ENCODE measurements at places on chromosomes 2 and 18.
A peak's percentile ranks its signal among the peaks of the same experiment; 100 is the strongest.

DNA sequence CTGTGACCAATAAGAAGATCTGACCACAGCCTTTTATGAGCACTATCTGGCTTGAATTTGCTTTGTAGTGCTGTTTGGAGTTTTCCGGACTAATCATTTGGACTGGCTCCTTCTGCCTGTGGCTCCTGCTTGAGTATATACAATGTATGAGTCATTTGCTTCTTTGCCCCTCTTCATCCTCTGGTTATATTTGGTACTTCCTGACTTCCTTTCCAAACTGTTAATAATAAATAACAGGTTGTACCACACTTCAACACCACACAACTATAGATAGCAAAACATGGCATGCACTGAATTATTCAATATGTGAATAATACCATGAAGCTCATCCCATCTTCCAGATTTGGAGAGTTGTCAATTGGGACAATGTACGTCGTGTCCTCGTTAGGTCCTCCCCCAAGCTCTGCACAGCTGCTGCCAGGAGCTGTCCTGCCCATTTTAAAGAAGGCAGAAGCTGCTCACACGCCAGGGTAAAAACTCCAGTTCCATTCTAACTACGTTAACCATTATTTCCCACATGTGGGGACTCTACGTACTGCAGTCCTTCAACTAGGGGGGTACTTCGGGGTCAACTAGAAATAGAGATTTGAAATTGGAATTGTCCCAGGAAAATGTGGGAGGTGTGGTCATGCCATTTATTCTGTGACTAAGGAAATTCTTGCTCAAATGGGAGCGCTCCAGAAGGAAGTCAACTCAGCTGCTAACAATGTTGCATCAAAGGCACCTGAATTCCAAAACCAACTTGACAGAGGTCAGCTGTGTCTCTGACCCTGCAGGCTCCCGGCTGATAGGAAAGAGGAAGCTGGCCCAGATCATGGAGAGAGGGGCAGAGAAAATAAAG, 38.1 kb downstream of the ST8SIA5 start:
- DNase-seq, result no peak

GRCh38 chr2:216519154-216519762, 20.6 kb downstream of the RPL37A start:
- peak; percentile 33 for DNase-seq

- DNase-seq, result no peak
Observed at GRCh38 chr2:207182911-207183310, 17.2 kb upstream of the KLF7 start.

- no peak for DNase-seq
Observed at GRCh38 chr2:167637741-167638140, 609.7 kb downstream of the STK39 start.

GRCh38 chr18:79117385-79117784, 48.2 kb downstream of the ATP9B start:
- no peak for DNase-seq

DNA sequence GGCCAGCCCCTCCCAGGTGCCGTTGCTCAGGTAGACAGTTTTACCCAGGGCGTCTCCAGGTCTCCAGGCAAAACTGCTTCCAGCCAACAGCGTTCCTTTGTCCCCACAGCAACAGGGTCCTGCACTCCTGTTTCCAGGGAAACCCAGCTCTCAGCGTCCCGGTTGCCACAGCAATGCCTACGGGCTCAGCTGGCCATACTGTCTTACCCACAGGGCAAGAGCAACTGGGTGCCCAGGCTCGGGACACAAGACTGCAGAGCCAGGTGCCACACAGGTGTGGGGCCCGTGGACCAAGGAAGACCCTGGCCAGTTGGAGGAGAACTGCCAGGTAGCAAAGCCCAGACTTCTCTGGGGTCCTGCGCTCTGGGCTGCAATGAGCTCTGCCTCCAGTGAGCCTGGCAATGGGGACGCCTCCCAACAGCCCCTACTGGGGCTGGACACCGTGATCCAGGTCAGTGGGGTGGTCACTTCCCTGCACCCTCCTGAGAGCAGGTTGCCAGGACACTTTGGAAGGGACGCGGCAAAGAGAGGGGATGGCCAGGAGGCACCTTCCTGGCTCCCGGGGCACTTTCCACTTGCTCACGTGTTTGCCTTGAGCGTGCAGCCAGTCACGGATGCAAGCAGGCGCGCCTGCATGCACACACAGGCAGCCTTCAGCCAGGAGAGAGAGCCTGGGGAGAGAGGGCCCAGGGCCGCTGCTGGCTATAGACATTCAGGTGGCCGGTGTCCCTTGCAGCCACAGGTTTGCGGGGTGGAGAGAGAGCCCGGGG, at the start of gene CROCC2:
Gene CROCC2, plus strand, starts transcription at position 196 of the 770 bp plus-strand sequence. Its CDS starts 178 bp downstream, at position 374.
- no peak for DNase-seq

GRCh38 chr2:42049221-42050009, 1.6 kb downstream of the PKDCC start:
- DNase-seq, result no peak

DNA sequence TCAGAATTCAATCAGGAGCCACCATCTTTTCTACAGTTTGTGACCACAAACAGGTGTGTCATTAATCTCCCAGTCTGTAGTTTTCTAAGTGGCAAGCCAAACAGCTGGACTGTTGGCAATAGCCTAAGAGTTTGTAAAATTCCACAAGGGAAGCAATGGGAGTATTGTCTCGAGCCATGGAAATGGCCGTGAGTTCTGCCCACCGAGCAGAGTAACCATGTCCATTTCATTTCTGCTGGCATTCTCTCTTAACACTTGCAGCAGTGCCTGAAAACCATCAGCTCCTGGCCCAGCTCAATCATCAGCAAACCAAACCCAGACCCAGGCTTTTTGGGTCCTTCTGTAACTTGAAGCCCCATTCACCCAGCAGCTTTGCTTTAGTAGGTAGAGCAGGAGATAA, 387.8 kb upstream of the CDH7 start:
- DNase-seq, result no peak

All from GF-D8 (cell line).